ENCODE measurements at places on chromosomes 5 and 9. TPM values are rescaled to one million over a fixed set of nuclear protein-coding genes. Genes with fewer than 3 reads are reported as not detected.

Gene HMCN2
- 6.0 TPM for total RNA-seq

Gene ATP6V0E1
- 120 TPM for total RNA-seq

Gene LRSAM1
- total RNA-seq, result 27.1 TPM

Gene SH3TC2
- total RNA-seq, result 6.8 TPM

Gene GPR150
- total RNA-seq, result not detected

Gene DOLK
- total RNA-seq, result 16.7 TPM

Gene SPAAR
- total RNA-seq, result 0.14 TPM

Gene NRARP
- total RNA-seq, result 9.2 TPM

- no peak for DNase-seq
Measured at GRCh38 chr5:32165597-32165996, 8.5 kb downstream of the GOLPH3 start.

DNA sequence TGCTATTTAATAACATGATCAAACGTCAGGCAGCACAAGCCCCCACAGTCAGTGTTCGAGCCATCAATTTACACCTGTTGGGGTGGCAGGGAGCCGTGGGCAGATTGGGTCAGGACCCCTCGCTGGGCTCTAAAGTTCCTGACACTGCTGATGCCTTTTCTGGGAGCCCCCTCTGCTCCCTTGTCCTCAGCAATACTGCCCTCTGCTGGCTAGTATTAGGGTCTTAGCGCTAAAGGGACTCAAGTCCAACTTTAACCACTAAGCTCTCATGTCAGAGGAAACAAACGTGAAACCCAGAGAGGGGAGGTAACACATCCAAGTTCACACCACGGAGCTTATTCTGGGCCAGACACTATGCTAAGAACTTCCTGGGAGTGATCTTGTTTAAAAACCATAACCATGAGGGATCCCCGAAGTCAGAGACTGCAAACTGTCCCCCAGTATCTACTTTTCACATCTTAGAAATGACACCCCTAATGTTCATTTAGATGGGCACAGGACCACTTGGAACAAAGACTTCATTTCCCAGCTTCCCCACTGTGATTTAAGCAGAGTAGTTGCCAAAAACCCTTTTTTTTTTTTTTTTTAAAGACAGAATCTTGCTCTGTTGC, 20.4 kb downstream of the ANKS6 start:
- DNase-seq, result no peak

DNA sequence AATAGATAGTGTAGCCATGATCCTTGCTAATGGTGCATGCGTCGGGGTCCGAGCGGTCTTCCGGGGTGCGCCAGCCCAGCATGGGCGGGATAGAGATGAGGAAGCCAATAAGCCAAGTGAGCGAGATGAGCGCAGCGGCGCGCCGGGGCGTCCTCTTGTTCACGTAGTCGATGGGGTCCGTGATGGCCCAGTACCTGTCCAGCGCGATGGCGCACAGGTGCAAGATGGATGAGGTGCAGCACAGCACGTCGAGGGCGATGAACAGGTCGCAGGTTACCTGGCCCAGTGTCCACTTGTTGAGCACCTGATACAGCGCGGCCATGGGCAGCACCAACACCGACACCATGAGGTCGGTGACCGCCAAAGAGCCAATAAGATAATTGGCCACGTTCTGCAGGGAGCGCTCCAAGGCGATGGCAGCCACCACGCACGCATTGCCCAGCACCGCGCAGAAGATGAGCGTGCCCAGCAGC, 1.1 kb downstream of the HTR1A start:
- DNase-seq, result no peak

- DNase-seq, result no peak
Measured at GRCh38 chr5:163631856-163632255, 126.4 kb downstream of the MAT2B start.

GRCh38 chr9:110290001-110290400, 33.7 kb upstream of the TXN start:
- no peak for DNase-seq

DNA sequence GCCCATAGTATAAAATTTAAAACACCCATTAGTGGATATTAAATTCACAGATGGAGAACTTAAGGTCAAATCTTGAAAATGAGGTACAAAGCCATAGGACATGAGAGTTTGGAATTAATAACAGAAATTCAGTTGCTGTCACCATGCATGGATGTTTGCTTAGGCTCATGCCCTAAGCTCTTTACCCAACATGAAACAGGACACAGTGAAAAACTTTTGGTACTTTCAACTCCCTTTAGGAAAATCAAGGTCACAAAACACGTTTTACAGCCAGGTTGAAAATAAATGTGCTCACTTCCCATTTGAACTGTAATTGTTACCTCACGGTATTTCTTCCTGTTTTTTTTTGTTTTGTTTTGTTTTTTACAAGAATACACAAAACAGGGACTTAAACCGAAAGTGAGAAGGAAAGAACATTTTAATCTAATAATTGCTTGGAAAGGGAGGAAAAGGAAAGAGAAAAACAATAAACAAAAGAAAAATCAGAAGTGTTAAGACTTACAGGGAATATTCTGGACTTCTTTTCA, 6.1 kb upstream of the TOPORS start:
- no peak for DNase-seq

DNA sequence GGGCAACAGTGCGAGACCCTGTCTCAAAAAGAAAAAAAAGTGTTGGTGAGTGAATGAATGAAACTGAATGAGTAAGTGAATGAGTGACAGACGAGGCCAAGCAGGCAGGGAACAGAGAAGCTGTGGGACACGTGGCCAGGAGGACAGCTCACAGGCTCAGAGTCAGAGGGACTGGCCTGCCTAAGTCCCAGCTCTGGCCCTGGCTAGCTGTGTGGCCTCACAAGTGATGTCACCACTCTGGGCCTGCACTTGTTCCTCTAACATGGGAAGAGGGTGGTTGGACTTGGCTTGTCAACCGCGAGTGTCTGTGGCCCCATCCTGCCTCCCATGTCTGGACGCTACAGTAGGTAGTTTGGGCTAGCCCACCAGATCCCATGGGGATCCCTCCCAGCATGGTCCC, 4.7 kb upstream of the PLPP7 start:
- DNase-seq, result no peak

DNA sequence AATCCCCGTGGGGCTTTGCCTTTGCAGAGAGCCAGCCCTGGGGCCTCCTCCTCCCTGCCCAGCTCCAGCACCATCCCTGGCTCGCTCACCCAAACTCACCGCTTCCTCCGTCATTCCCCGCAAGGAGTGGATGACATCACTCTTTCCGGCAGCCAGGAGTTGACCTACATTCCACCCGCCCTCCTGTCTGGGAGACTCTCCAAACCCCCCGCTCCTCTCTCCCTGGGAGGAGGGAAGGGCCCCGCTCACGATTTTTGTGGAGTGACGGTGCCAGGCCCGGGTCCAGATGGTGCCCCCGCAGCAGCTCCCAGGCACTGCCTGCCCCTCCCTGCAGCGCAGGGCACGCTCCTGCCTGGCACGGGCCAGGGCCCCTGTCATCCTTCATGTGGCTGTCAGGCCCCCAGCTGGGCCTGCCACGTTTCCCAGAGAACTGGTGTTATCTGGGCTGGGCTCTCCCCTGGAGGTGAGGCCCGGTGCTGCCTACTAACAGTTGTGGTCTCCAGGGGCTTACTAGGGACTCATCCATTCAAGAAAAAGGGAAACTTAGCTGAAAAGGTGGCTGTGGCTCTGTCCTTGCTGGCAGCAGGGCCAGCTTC, 52.3 kb downstream of the NTNG2 start:
- peak; percentile 80 for DNase-seq

GRCh38 chr9:38707885-38708637, 11.9 kb downstream of the FAM240B start:
- no peak for DNase-seq

- DNase-seq, result no peak
Measured at GRCh38 chr5:40552981-40553380, 126.7 kb upstream of the PTGER4 start.

GRCh38 chr9:127942216-127943010, 4.8 kb upstream of the DPM2 start:
- DNase-seq, result no peak

GRCh38 chr5:54671111-54671531, 153.6 kb downstream of the SNX18 start:
- DNase-seq, result no peak

Data from mesothelial cell of epicardium (in vitro differentiated cells).